ENCODE measurements at places on chromosomes 7 and 10.

DNA sequence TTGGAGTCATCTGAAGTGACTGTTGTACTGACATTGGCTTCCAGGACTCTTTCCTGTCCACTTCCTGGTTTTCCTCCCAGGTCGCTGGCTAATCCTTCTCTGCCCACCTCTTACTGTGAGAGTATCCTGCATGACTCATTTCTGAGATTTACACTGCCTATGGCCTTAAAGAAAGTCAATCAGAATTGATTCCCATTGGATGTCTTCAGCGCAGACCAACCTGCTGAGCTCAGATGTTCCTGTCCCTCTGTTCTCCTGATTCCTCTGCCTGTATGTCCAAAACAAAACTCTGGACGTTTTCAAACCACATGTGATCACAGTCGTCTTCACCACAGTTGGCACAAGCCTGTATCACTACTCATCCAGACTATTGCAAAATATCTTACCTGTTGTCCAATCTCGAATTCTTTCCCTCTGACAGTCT lies 262.1 kb downstream of the CREB5 start:
- no peak for DNase-seq

GRCh38 chr10:3532644-3533043 lies 252.4 kb downstream of the KLF6 start:
- DNase-seq, result no peak

GRCh38 chr7:5692112-5692844 lies 89.2 kb downstream of the RNF216 start:
- no peak for DNase-seq

- DNase-seq, result no peak
Measured at GRCh38 chr7:30175180-30175579, 40.4 kb downstream of the MTURN start.

- DNase-seq, result no peak
Measured at GRCh38 chr7:5064391-5065106, 18.9 kb downstream of the RBAK start.

DNA sequence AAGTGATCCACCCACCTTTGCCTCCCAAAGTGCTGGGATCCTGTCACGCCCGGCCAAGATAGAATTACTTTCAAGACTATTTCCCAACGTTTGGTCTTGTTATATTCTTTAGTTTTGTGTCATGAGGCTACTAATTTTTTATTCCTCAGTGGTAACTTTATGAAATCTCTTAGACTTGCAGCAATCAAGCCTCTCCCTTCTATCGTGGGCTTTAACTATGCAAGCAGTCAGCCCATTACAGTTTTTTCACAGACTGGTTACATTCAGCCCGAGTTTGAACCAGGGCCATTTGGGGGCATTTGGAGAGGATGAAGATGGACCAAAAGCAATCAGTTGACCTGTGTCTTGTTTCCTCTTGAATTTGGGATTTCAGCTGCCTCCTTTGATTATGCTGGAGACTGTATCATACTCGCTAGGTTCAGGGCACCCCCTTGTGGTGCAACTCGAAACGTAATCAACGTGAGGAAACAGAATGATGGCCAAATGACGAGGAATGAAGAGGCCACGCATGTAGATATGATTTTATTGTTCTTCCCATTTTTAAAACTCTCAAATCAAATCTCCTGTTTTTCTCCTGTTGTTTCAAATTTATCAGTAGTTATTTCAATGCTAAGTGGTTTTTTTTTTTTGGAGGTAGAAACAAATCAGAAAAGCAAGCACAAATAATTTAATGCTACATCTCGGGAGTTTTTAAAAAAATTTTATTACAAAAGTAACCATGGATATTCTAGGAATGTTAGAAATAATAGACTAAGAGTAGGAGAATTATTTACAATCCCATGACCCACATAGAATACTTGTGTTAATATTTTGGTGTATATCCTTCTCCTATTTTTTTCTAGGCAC lies 151.6 kb downstream of the KIAA1217 start:
- no peak for DNase-seq

- no peak for DNase-seq
Measured at GRCh38 chr10:120541984-120542383, 85.0 kb downstream of the PLPP4 start.

GRCh38 chr10:69647126-69647525 lies 17.1 kb downstream of the FAM241B start:
- DNase-seq, result no peak

DNA sequence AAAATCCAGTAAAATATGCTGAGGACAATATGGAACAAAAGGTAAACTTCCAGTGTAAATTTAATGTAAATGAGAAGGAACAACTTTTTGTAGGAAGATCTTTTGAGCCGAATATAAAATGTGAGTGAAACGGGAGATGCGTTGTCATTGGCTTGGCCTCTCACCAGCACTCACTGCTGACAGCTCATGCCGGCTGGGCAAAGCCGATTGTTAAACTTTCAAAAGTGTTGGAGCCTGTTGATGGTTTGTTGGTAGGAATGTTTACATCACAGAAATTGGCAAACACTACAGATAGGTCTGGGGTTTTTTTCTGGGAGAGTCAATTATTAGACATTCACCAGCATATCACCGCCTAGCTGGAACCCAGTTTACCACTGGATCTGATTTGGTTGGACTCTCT lies 6.1 kb downstream of the PSTK start:
- no peak for DNase-seq

- DNase-seq, result no peak
Measured at GRCh38 chr10:133445751-133446708, 7.7 kb upstream of the SCART1 start.

DNA sequence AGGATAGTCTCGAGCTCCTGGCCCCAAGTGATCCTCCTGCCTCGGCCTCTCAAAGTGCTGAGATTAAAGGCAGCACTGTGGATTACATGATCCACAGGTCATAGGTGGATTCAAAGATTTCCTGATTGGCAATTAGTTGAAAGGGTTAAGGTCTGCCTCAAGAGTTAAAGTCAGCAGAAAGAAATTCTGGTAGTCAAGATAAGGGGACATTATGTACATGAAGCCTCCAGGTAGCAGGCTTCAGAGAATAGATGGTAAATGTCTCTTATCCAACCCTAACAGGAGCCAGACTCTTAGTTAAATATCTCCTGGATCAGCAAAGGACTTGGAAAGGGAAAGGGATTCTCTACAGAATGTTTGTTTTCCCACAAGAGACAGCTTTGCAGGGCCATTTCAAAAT lies 93.7 kb downstream of the SKIDA1 start:
- no peak for DNase-seq

DNA sequence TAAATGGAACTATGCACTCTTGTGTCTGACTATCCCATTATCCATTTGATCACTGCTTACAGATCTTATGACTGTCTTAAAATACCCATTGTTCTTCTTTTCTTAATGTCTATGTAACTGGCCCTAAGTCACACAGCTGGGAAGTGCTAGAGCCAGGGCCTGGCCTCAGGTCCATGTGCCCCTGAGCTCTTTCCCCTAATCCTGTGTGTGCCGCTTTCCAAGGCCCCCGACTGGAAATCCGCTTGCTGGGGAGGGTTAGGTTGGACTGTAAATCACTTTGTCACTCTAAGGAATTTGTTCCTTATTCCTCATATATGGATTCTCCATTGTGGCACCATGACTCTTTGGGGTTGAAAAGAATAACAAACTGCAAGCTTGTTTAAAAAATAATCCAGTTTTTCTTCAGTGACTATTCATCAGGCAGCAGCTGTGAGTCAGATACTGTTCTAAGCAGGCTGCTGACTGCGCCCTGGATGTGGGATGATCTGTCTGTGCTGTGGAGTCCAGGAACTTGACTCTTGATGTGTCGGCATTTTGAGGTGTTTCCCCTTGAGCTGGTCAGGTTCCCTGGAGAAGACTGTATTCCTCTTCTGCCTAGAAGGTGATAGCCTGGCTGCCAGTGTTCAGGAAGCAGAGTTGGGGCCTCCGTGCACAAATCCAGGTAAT lies 236.3 kb downstream of the SDK1 start:
- no peak for DNase-seq

DNA sequence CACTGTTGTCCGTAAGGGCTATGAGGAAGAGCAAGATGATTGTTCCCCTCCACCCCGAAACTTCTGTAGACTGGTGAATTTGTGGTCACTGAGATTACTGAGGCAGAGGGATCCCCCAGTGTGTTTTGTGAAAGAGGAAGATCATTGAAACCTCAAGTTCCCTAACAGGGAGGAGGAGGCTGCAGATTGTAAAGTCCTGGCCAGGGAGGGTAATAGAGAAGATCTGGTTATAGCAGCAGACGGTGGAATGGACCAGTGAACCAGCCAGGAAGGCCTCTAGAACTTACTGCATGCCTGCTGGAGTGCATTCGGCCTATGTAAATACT lies 31.1 kb downstream of the LMTK2 start:
- DNase-seq, result no peak

DNA sequence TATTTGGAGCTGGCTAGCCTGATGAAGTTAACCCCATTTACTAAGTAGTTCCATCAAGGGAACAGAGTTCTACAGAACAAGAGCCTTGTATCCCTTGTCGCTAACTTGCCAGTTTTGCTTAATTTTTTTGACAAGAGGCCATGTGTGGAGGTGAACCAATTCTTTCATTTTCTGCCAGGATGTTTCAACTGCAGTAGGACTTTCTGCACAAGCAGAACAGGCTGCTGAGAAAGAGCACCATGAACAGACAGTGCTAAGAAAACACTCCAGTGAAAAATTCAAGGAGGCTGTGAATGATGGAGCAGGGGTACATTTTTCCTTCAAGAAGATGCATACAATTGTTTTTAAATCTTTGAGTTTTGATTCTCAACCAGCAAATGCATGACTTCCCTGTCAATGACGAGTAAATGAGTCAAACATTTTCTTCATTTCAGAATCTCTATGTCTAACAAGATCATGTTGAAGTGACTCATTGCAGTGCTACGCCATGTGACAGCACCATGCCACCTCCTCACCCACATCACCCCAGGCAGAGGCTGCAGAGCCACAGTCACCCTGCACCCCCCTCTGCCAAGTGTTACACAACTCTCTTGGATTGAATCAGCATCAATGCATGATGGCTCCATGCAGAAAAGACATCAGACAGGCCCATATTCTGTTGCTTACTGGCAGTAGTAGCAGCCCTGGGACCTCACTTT lies 193.1 kb downstream of the COBL start:
- no peak for DNase-seq
